ENCODE measurements at places on chromosomes 3 and 15. TPM values are rescaled to one million over a fixed set of nuclear protein-coding genes. Genes with fewer than 3 reads are reported as not detected.

Gene ZNF445
- total RNA-seq, result 11.9 TPM

Gene AMT
- total RNA-seq, result 1.1 TPM

Gene IREB2
- total RNA-seq, result 71.7 TPM

Gene OCA2
- 0.13 TPM for total RNA-seq

Gene UBA3
- 47.1 TPM for total RNA-seq

Gene OIP5
- total RNA-seq, result 26.7 TPM

Gene CEP19
- 7.1 TPM for total RNA-seq

Gene C3orf49
- not detected for total RNA-seq

Gene ALG1L2
- total RNA-seq, result 0.33 TPM

Gene CLEC3B
- not detected for total RNA-seq

Gene SLC2A2
- total RNA-seq, result 0.13 TPM

Gene LRRC31
- total RNA-seq, result not detected

Gene CELF6
- total RNA-seq, result not detected

Gene PRICKLE2
- total RNA-seq, result 0.26 TPM

Gene EPHA3
- 0.05 TPM for total RNA-seq

Gene C2CD4A
- total RNA-seq, result 0.15 TPM

Gene FAM107A
- total RNA-seq, result 0.08 TPM

- no peak for DNase-seq
These were observed 27.4 kb downstream of the PHC3 start for GRCh38 chr3:170154084-170154483.

DNA sequence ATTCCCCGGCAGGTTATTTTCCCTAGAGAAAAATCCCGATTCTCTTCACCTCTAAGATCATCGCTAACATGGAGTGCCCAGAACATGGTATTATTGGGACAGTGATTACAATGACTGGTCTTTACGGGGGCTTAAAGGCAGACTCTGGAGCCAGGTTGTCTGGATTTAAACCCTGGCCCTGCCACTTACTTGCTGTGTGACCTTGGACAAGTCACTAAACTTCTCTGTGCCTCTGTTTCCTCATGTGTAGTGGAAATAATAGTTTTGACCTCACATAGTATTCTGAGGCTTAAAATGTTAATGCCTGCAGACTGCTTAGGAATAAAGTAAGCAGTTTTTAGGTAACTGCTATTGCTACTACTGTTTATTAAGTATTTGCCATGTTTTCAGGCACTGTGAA lies 4.4 kb downstream of the PLA2G4D start:
- no peak for DNase-seq

DNA sequence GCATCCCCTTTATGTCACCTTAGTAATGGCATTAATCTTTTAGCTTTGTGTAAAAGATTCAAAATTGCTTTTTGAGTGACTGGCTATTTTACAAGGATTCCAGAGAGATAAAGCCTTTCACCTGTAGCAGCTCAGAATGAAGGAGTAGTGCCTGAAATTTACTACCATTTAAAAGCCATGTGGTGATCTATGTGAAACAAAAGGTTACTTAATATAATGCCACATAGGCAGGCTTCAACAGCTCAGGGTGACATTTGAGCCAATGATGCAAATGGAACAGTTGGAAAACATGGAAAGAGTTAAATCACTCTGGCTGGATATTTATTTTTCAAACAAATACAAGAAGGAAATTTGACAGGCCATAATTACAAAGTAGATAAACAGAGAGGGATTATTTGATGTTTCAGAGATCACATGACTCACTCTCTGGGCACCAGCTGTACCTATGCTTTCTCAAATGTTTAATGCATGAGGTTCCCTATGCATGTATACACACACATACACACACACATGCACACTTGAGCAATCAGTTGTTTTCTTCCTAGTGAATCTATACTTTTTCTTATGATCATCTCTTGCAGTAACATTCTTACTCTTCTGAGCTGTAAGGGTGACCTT lies 171.5 kb downstream of the ZMAT3 start:
- no peak for DNase-seq

- peak; percentile 46 for DNase-seq
These were observed 514 bp downstream of the MBNL1 start for GRCh38 chr3:152269056-152269830.

DNA sequence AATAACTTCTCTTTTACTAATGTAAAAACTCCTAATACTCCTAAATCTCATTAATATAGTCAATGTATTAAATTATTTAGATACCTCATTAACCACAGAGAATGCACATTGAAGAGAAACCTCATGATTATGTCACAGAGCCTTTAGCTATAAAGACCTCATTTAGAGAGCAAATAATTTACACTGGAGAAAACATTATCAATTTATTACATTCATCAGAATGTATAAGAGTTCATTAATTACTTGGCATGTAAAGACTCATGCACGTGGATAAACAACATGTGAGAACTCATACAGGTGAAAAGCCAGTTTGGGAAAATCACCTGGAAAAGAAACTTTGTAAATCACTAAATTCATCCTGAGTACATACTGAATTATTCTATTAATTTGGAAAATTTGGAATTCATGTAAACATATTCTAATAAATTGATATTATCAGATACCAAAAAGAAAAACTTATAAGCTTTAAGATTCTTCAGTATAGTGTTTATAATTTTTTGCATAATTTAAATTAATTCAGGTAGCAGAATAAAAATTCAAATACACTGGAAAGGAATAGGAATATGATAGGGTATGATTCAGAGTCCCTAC lies 22.9 kb upstream of the WNT7A start:
- DNase-seq, result no peak

GRCh38 chr3:196432137-196432879 lies at the start of gene UBXN7:
TSS of gene UBXN7 (minus strand) at chr3:196432427. CDS start at chr3:196432399, 28 bp downstream.
- DNase-seq, result peak; percentile 75

GRCh38 chr15:69131362-69132220 lies 28.8 kb upstream of the GLCE start:
- no peak for DNase-seq

DNA sequence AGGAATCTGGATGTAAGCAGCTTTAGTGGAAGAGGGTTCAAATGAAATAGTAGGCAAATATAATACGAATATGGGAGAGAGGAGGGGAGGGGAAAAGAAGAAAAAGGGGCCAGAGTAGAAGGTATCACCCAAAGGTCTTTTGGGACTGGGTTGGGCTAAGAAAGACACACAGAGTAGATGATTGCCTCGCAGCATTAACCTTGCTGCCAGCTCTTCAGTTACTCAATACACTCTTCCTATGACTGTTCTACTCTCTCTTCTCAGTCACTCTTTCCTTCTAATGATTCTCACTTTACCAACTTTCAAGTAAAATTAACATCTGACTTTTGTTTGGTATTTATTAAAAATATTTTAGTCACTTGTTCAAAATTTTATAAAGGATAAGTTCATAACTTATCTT lies 52.8 kb downstream of the CLASP2 start:
- DNase-seq, result no peak

DNA sequence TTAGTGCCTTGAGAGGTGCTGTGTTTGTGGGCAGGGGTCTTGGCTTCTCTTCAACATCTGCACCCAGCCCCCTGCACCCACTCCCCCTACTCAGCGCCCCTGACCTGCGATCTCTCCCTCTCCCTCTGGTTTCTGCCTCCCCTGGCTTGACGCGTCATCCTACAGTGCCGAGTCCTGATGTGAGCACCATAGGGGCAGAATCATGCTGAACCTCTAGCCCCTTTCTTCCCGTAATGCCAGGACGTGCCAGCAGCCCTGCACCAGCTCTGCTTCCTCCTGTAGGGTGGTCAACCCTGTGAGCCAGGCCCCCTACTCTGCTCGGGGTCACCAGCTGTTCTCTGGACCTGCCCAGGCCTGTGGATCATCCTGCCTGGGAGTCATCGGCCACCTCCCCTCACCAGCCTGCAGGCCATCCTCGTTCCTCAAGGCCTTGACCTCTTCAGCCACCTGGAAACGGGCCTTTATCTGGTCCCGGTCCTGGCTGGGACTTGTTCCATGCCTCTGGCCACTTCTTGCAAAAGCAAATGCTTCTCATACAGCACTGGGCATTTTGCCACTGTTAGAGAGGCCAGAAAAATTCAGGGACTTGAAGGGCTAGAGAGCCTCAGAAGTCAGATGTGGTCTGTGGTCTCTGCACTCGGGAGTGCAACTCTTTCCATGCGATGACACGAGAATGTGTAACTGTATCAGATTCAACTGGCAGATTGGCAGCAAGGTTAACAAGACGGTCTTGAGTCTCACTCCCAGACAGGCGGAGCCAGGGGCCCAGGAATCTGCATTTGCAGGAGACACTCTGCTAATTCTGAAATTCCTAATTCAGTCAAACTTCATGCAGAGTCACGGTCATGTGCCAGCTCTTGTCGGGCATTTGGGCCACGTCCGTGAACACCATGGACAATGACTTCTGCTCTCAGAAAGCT lies 16.7 kb upstream of the KLF15 start:
- no peak for DNase-seq

- no peak for DNase-seq
These were observed 540.9 kb upstream of the MDFIC2 start for GRCh38 chr3:70853161-70853944.

DNA sequence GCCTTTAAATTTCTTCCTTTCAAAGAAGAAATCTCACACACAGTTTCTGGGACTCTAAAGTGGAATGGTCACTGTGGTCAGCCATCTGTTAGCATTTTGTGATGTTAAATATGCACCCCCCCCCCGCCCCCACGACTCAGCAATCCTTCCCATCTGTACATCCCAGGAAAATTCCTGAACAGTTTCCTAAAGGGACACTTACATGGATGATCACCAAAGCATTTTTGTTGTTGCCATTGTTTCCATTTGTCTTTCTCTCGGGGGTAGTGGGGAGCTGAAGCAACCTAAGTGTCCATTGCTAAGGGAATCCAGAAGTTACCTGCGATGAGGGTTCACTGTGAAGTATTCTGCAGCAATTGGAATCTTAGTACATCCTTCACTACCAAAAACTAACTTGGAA lies 71.4 kb downstream of the TAFA4 start:
- DNase-seq, result no peak

GRCh38 chr3:4736284-4736861 lies 242.9 kb upstream of the BHLHE40 start:
- DNase-seq, result no peak

GRCh38 chr3:158713094-158713499 lies 19.2 kb downstream of the RARRES1 start:
- DNase-seq, result no peak

- DNase-seq, result no peak
These were observed 138.9 kb downstream of the LPP start for GRCh38 chr3:188292827-188293226.

DNA sequence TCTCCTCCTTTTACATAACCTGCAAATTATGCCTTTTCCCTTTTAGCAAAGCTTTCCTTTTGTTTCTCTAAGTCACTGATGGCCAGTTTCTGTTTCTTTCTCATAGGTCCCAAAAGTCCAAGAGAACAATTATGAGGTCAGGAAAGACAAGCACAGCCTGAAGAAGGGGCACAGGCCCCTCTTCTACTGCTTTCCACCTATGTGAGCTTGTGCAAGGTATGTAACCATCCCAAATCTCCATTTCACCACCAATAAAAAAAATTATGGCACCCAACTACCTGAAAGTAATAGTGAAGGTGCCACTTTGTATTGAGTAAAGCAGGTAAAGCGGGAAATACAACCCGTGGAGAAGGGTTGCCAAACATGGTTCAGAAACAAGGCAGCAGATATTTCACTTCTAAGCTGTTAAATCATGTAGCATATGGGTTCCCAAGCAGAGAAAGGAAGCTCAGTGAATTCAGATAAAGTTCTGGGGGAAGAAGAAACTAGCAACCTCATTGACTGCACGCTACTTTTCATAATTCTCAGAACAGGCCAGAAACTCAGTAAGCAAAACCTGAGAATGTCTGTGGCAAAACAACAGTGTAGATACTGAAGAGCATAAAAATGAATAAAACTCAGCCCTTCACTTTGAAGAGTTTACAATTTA lies 4.2 kb downstream of the PLOD2 start:
- no peak for DNase-seq

DNA sequence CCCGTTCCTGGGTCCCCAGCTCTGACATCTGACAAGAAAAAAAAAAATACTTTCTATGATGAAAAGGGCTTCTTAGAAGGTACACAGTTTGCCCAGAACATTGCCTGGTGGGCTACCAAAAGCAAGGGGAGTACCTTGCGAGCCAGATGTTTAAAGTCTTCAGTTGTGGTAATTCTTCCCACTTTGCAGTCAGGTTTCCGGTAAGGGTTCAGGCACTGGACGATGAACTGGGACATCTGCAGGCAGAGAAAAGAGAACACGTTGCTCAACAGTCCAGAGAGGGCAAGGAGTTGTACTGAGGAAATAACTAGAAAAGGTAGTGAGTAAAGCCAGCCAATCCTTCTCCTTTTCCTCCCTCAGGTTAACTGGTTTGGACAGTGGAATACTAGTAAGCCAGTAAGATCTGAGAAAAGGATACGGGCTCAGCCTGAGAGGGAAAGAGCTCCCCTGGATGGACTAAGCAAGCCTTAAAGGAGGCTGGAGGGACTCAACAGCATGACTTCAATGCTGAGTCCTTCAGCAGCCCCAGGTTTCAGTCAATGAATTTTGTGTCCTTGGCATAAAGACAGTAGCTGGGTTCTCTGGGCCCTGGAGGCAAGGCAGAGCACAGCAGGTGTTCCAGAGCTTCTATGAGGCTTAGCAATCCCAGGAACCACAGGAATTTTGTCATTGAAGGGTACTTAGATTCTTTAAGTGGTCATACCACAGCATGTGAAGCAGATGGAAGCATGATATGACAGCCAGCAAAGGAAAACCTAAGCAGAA lies 38.2 kb downstream of the NBEAL2 start:
- DNase-seq, result no peak

GRCh38 chr3:160106905-160107861 lies 118.0 kb upstream of the C3orf80 start:
- no peak for DNase-seq

GRCh38 chr3:155863072-155863784 lies 7.2 kb upstream of the GMPS start:
- no peak for DNase-seq

DNA sequence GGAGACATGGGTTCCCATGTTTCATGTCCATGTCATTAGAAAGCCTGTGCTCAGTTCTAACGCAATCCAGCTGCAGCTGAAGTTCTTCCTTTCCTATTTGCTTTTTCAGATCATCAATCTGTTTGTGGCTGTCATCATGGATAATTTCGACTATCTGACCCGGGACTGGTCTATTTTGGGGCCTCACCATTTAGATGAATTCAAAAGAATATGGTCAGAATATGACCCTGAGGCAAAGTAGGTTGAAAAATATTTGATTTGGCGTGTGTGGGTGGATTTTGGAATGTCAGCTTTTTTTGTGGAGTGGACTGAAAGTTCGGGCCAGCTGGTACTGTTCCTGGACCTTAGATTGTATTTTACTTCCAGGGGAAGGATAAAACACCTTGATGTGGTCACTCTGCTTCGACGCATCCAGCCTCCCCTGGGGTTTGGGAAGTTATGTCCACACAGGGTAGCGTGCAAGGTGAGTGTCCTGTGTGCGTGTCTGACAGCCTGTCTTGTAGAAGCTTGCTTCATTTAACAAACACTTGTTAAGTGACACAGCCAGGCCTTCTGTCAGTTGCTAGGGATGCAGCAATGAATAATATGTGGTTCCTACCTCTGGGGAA lies 69.6 kb downstream of the CHDH start:
- no peak for DNase-seq

- DNase-seq, result no peak
These were observed 42.4 kb downstream of the EOMES start for GRCh38 chr3:27679691-27680090.
